Fibroblast of villous mesenchyme (primary cell): ENCODE measurements at places on chromosomes 3 and 15.

DNA sequence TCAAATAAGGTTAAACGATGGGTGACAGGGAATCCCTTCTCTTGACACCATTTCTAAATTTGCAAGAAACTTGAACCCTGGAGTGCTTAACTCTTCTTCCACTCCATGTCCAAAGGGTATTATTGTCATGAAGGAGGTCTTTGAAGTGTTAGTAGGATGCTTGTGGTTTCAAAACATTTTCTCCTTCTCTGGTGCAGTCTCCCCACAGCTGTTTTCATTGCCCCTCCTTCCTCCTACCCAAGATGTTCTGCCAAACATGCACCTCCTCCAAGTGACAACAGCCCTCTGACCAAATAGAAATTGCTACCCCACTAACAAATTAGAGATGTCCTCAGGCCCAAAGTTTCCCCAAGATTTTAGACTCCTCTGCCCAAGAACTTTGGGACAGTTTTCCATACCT lies 151.4 kb downstream of the POLR2M start:
- no peak for DNase-seq

GRCh38 chr3:52842424-52842823 lies 7.6 kb upstream of the MUSTN1 start:
- no peak for DNase-seq

GRCh38 chr3:123685780-123686179 lies 100.9 kb upstream of the HACD2 start:
- DNase-seq, result no peak

- DNase-seq, result no peak
Measured at GRCh38 chr3:182760576-182761164, 32.6 kb upstream of the ATP11B start.

DNA sequence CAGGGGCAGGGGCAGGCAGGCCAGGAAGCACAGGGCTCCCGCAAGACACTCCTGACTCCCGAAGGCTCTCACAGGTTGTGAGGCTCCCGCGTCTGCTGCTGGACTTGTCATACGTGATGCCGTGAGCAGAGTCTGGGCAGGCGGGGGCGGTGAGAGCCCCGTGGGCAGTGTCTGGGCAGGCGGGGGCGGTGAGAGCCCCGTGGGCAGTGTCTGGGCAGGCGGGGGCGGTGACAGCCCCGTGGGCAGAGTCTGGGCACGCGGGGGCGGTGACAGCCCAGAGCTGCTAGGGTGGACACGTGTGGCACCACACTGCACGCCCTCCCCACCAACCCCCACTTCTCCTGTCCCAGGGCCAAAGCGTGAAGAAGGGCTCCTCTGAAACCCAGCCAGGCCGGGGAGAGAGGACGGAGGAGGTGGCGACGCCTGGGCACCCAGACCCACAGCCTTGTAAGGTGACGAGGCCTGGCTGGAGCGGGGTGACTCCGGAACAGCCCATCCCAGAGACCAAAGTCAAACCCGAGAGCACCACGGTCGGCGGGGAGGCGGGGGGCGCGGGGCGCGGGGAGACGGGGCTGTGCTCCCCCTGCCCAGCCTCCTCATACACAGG lies 35.0 kb downstream of the TNK2 start:
- no peak for DNase-seq

DNA sequence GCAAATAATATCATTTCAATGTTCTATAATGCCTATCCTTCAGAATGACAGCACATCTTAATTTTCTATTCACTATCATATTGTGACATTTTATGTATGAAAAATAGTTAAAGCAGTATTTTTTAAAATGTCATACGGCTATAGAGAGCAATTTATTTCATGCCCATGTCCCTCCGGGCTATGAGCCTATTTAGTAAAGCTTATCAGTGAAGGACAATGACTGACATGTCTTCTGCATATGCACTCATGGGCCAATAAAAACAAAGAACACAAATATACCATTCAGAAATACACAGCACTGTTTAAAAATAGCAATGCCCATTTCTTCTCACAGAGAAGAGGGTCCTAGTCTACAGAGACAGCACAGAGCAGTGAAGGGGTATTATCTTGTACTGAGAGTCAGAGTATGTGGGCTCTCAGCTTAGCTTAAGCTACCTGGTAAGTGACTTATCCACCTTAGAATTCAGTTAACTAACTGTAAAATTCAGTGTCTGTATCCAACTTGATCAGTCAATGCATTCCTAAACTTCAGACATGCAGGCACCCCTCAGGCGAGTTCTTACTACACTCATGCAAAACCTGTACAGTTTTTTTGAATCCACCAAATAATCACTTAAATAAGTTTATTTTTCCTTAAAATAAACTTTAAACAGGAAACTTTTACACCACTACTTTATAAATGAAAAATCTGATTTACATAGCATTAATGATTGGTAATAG lies 9.0 kb downstream of the GOLIM4 start:
- DNase-seq, result no peak

DNA sequence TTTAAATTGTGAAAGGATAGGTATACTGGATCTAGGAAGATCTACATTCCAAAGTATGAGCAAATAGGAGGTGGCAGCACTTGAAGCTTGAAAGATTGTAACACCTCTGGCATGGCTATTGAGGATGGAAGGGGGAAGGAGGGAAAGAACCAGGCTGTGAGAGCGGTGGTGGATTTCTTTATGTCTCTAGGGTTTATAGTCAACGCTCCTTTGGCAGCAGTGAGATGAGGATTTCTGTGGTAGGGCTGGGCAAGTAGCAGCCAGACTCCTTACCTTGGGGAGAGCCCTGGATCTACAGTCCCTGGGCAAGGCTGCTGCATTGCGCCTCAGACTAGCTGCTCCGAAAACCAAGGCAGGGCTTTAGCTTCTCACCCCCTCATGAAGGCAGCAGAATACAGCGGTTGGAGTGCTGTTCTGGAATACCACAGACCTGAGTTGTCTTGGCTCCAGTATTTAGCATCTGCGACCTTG lies 53.2 kb downstream of the MEF2A start:
- no peak for DNase-seq

GRCh38 chr3:108590460-108590859 lies 938 bp downstream of the DZIP3 start:
- DNase-seq, result no peak

DNA sequence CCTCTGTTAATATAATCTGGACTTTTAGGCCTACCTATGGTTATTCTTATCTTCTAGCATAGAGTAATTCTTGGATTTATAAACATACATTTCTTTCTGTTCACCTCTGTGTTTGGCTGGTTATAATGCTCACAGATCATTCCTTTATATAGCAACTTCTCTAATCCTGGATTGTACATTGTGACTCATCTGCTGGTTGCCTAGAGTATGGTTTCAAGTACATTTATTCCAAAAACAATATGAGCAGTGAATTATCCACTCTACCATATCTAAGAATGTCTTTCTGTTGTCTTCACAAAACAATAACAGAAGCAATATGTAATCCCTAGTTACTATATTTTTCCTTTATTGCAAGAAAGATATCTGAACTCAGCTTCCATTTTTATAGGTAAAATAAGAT lies 35.3 kb downstream of the FSIP1 start:
- peak; percentile 26 for DNase-seq

DNA sequence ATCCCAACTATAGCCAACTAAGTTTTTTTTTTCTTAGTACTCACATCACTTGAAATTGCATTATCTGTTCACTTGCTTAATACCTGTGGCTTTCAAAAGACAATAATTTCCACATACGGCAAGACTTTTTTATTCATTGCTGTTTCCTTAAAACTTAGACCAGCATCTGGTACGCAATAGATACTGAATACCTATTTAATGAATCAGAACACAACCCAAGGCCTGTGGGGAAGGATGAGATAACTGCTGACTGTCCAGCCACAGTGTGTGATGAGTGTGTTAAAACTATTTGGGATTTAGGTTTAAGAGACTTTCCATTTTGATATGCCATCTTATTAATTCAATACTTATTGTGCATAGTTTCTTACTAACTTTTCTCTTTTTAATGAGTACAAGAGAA lies 988.7 kb downstream of the NTRK3 start:
- DNase-seq, result peak; percentile 86

DNA sequence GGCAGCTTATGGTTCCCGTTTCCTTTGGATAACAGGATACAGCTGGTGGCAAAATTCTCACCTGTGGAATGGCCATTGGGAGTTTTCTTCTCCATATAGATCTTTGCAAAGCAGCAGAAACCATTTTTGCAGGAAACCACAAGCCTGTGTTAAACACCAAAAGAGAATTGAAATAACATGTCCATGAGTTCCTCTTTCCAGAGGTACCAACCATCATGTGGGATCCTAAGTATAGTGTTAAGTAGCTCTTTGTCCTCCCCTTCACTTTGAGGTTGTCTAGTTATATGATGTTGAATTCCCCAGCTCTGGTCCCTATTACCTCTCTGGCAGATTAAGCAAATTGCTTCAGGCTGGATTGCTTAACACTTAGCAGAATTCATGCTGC lies 94.9 kb downstream of the AKAP13 start:
- DNase-seq, result peak; percentile 44

DNA sequence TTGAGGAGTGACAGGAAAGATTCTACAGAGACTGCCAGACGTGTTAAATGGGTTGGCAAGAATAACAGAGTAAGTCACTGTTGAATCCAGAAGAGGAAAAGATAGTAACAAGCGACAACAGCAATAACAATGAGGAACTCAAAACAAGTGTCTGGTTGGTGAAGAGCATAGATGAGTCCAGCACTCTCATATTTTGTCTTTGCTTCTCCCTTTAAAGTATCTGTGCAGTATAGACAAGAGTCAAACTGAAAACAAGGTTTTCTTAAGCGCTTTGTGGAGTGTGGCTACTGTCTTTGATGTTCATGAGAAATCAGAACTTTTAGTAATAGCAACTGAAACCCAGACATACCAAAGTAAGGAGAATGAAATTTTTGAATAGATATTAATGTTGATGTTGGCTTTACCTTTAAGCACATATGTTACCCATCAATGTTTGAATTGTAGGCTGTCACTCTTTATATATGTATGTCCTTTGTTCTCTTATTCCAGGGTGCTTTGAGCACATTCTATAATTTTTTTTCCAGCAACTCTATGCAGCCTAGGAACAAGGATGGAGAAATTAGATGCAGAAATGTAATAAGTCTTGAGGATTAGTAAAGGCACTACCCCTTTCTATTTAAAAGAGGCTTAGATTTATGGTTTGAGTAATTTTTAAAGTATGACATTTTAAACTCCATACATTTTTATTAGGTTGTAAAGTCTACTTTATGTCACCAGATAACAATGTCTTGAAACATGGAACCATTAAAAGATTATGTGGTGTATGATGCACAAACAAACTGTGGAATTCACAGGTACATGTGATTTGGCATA lies 185.5 kb downstream of the NFKBIZ start:
- DNase-seq, result peak; percentile 45

- DNase-seq, result no peak
Measured at GRCh38 chr3:149003653-149004305, 12.4 kb downstream of the GYG1 start.

GRCh38 chr3:16359331-16359730 lies 94.3 kb downstream of the OXNAD1 start:
- no peak for DNase-seq

DNA sequence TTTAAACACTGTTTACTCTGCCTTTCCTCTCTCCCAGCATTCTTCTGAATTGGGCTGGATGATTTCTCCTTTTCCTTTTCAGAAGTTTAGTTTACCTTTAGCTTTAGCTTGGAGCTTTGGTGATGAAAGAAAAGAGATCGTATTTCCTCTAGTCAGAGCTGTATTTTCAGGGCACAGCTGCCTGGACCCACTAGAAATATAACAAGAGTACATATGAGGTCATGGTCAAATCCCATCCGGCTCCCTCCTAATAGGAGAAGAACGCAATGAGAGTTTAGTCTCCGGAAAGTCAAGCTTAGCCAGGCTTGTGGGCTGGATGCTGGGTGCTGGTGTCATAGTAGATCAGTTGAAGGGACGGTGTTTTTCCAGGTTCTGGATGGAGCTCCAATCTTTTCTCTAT lies 177.1 kb upstream of the PFN2 start:
- DNase-seq, result peak; percentile 69

DNA sequence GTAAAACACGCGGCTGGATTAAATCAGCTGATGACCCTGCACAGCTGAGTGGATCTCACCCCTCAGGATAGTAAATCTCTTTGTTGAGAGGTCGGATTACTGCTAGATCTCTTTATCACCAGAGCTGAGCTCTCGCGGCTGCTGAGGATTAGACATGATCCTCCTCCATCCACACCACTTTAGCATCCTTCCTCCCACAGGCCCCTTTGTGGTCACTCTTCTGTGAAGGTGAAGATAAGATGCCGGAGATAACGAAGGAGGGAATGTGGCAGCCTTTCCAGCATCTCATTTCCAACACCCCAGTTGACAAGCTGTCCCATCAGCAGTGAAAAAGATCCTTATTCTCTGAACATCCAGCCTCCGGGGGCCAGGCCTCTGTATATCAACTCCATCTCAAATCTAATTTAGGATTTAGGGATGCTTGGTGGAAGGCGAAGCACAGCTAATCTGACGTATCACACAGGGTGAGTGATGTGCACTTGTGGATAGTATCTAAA lies 47.5 kb upstream of the SELENOK start:
- DNase-seq, result peak; percentile 39

GRCh38 chr15:39890621-39891020 lies 29.4 kb downstream of the GPR176 start:
- no peak for DNase-seq

DNA sequence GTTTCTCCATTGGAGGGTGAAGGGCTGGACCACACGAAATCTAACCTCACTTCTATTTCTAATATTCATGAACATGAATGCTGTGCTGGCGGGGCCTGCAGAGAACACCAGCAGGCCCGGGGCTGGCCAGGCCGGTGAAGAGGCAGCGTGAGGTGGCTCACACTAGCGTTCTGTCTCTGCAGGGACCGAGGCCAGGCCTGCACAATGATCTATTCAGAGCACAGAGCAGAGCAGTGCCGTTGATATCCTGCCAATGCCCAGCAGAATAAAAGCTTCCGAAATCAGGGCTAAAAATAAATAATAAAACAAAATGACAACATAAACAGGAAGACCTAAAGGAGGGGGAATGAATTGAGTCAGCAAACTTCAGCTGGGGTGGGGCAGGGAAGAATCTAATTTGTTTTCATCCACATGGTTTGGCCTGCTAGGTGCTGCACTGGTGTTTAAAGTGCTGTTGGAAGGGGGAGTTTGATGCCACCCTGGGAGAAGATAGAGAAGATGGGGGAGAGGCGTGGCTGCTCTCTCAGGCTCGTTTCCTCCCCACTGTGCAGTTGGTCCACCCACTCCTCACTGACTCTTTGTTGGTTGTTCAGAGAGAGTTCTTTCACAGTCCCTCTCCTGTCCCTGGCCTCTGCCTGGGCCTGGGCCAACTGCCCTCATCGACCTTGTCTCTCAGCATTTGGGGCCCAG lies 837.1 kb downstream of the AGBL1 start:
- DNase-seq, result no peak

- DNase-seq, result no peak
Measured at GRCh38 chr3:72332689-72333088, 515.6 kb downstream of the SHQ1 start.
